ENCODE measurements at places on chromosomes 16 and 17. TPM values are rescaled to one million over a fixed set of nuclear protein-coding genes. Genes with fewer than 3 reads are reported as not detected.

The SLC47A2 gene
- total RNA-seq, result 0.06 TPM

The CDH3 gene
- total RNA-seq, result not detected

The SLC16A5 gene
- total RNA-seq, result 1.5 TPM

The MAF gene
- 25.9 TPM for total RNA-seq

The KRT24 gene
- not detected for total RNA-seq

The CACNB1 gene
- 6.2 TPM for total RNA-seq

The ESRP2 gene
- total RNA-seq, result not detected

The TAF1C gene
- 13.9 TPM for total RNA-seq

The OSGIN1 gene
- 2.2 TPM for total RNA-seq

The KRT13 gene
- not detected for total RNA-seq

The UBTF gene
- 62.9 TPM for total RNA-seq

The KIF2B gene
- total RNA-seq, result not detected

The TPSAB1 gene
- not detected for total RNA-seq

The SPNS3 gene
- total RNA-seq, result not detected

The VWA3A gene
- total RNA-seq, result not detected

The KRTAP2-2 gene
- not detected for total RNA-seq

The MT4 gene
- total RNA-seq, result not detected

The PIRT gene
- total RNA-seq, result not detected

The CSH2 gene
- not detected for total RNA-seq

The KRTAP4-3 gene
- total RNA-seq, result not detected

The C17orf78 gene
- not detected for total RNA-seq

The ABCC12 gene
- not detected for total RNA-seq

The MIS12 gene
- total RNA-seq, result 11.1 TPM

The SEPTIN1 gene
- 0.06 TPM for total RNA-seq

The DOC2B gene
- not detected for total RNA-seq

The NR1D1 gene
- total RNA-seq, result 2.9 TPM

The RSKR gene
- 6.5 TPM for total RNA-seq

The DHODH gene
- total RNA-seq, result 2.2 TPM

The HIGD1B gene
- not detected for total RNA-seq

The BLMH gene
- total RNA-seq, result 26.8 TPM

The C17orf67 gene
- total RNA-seq, result 0.53 TPM

The CD300LD gene
- total RNA-seq, result not detected

The REXO5 gene
- total RNA-seq, result 10.8 TPM

The TP53TG3C gene
- total RNA-seq, result not detected

The CALB2 gene
- total RNA-seq, result not detected

The TVP23C gene
- total RNA-seq, result 19.9 TPM

The DCTN5 gene
- 55.3 TPM for total RNA-seq

The TOP2A gene
- 49.6 TPM for total RNA-seq

The CCL3 gene
- total RNA-seq, result 0.12 TPM

The KCNJ18 gene
- total RNA-seq, result not detected

The HLF gene
- total RNA-seq, result 3.7 TPM

The MILR1 gene
- 16.3 TPM for total RNA-seq

The CMTM2 gene
- not detected for total RNA-seq

The DYNLL2 gene
- 25.4 TPM for total RNA-seq

The APOH gene
- total RNA-seq, result not detected
